ENCODE measurements at places on chromosomes 11 and 22.

DNA sequence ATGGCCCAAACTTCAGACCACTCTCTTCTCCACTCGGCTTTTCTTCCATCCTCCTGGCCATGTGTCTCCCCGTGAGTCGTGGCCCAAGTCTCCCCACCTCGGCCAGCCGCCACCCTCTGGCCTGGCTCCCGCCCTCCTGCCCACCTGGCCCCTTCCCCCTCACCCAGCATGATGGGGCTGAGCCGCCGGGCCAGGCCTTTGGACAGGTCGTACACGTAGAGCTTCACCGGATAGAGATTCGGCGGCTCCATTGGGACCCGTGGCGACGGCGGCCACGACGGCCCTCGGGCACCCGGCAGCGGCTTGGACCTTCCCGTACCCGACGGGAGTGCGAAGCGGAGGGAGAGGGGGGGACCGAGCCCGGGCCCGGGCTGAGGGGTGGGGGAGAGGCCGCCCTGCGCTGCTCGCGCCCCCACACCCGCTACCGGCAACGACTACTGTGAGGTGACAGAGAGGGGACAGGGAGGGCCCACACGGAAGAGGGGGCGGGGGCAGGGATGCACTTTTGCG is at the start of gene DESI1:
Gene DESI1 (minus strand): TSS at position 455 of the 510 bp plus-strand sequence. CDS start 204 bp downstream, at position 251.
- no peak for DNase-seq

DNA sequence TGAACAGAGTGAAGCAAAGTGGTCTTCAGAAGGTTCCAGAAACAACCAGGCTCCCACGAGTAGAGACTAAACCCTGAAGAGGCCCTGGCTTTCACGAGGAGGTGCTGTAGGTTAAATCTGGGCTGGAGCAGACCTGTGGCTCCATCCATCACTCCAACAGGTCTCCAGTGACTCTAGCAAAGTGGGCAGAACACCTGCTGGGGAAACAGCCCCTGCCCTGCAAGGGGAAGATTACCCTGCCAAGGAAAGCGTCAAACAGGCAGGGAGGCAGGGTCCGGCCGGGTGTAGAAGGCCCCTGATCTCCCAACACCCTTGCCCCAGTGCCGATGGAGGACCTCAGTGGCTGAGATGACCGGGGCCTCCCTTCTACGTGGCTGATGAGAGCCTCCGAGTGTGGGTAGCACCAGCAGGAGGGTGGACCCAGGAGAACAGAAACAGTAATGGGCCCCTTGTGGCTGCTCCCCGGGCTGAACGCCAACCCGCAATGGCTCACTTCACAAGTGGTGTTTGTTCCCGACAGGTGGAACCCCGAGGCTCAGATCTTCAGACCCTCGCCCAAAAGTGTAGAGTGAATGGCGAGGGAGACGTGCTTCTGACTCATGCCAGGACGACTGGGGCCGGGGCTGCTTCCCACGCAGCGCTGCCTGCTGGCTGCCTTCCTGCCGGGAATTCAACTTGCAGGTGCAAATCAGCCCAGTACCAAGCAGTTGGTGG is 112.0 kb downstream of the SHANK2 start:
- DNase-seq = no peak

DNA sequence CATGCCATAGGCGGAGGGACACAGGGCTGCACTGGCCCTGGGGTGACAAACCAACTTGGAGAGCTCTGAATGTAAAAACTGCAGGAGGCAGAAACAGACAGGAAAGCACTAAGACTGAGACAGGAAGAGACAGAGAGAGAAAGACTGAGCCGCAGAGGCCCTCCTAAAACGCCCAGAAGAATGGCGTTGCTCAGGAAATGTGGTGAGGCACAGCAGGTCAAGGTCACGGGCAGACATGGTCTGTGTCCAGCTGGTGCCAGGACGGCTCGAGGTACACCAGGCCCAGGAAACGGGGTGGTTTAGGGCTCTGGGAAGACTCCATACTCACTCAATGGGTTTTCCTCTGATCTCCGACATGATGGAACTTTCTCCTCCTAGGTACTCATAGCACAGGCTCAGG is 29.1 kb downstream of the MAFF start:
- no peak for DNase-seq

DNA sequence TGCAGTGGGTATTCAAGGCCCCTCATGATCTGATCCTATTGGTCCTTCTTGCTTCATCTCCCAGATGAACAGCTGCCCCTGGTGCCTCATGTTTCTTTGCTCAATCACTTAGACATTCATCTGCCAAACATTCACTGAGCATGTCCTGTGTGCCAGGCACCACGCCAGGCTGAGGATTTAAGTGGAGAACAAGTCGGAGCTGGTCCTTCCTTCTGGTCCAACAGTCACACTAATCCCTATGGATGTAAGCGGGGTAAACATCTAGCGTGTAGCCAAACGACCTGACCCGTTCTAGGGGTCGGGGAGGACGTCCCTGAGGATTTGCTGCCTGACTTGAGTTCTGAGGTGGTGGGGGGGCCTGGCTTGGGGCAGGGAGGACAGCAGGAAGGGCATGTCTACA is 21.9 kb downstream of the ZMAT5 start:
- DNase-seq = no peak

GRCh38 chr11:35664977-35665441 is 2.4 kb downstream of the TRIM44 start:
- no peak for DNase-seq

DNA sequence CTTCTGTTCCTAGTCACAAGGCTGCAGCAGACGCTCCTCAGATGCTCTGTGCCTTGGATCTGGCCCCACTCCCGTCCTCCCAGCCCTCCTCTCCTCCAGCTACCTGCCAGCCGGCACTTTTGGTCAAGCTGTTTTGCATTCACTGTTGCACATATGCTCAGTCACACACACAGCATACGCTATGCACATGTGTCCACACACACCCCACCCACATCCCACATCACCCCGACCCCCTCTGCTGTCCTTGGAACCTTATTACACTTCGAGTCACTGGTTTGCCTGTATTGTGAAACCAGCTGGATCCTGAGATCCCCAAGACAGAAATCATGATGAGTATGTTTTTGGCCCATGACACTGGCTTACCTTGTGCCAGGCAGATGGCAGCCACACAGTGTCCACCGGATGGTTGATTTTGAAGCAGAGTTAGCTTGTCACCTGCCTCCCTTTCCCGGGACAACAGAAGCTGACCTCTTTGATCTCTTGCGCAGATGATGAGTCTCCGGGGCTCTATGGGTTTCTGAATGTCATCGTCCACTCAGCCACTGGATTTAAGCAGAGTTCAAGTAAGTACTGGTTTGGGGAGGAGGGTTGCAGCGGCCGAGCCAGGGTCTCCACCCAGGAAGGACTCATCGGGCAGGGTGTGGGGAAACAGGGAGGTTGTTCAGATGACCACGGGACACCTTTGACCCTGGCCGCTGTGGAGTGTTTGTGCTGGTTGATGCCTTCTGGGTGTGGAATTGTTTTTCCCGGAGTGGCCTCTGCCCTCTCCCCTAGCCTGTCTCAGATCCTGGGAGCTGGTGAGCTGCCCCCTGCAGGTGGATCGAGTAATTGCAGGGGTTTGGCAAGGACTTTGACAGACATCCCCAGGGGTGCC is 109.8 kb downstream of the BCR start:
- DNase-seq = no peak

DNA sequence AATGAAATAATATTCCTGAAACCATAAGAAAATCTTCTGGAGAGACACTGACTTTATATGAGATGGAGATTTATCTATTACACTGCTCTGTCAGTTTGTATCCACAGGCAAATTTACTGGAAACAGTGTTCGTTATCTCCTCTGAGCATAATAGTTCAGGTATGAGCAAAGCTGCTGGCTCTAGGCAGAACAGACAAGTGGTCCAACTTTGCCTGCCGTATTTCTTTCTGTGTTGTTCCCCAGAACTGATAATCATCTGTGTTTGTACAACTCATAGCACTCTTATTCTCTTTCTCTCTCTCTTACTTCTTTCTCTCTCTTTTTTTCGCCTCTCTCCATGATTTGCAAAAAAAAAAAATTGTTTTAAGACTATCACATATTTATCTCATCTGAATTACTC is 623.8 kb upstream of the CHORDC1 start:
- DNase-seq = no peak

GRCh38 chr11:84890676-84891075 is 736.5 kb downstream of the DLG2 start:
- DNase-seq = no peak

DNA sequence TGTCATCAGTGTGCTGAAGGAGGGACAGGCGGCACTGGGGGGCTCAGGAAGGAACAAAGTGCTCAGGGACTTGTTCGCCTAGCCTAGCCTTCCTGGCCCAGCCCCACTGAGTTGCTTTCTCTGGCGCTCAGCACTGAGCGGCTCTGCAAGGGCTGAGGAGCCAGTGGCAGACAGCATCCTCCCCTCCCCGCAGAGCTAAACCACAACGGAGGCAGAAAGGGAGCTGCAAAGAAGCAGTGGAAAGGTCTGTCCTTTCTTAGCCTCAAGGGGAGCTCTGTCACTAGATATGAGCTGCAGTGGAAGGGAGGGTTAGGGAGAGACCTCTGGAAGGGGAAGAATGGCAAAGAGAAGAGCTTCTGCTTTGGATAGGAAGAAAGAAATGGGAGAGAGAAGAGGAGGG is 89.7 kb upstream of the PHOX2A start:
- no peak for DNase-seq

DNA sequence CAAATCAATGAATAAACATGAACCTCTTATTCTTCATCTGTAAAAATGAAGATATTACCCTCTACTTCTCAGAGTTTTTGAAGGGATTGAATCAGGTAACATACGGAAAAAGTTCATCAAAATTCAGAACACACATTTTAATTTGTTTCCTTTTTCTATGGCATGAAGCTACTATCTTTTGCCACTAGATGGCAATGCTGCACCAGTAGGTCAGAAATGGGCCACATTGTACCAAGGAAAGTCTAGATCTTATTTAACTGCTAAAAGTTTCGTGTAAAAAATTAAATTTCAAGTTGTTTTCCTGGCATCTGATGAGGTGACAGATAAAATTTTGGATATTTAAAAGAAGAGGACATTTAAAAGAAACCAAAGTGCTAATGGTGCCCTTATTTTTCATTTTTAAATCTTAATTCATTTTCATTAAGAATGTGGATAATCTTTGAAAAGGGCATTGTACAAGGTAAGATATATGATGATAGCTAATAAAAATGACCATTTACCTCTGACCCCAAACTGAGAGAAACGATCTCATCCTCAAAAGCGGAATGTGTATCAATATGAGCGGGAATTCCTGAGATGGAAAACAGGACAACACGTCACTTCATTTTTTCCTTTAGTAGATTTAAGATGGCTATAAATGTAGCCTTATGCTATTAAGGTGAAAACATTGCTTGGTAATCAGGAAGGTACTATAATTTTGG is 16.1 kb downstream of the ALKBH8 start:
- no peak for DNase-seq

DNA sequence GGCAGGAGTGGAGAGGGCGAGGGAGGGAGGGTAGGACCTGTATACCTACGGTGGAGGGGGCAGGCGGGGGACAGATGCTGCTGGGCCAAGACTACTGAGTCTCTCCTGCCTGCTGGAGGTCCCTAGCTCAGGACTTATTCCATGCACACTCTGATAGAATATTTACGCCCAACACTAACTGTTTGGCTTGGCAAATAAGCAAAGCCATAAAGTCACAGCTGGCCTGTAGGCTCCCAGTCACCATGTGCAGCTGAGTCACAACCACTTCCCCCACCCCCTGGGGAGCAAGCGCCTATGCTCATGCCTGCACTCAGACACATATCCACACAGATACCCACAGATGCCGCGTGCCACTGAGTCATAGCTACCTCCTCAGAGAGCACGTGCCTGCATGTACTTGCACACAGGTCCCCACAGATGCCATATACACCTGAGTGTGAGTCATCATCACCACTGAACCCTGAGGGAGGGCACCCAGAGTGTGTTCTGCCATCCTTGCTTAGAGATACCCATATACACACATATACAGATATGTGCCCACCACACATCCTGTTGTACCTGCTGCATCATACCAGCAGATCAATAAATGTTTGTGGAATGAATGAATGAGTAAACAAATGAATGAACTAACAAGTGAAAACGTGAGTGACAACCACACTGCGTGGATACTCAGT is 95.8 kb downstream of the SWAP70 start:
- DNase-seq = peak; percentile 98

GRCh38 chr11:8011981-8012444 is 24.9 kb downstream of the EIF3F start:
- peak; percentile 76 for DNase-seq

DNA sequence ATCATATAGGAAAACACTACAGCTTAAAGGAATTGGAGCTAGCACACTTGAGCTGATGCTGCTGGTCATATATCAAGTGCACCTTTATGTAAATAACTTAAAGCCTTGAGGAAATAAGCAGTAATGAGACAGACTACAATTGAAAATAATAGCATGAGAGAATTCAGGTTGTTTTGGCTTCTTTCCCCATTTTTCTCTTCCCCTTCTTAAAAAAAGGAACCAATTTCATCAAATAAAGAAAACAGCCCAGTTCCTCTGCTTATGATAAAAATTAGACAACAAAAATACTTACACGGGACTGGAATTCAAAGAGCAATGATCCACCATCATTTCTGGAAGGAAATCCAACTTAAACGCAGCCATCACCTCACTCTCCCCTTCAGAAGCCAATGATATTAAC is 50.2 kb upstream of the RAPSN start:
- no peak for DNase-seq

DNA sequence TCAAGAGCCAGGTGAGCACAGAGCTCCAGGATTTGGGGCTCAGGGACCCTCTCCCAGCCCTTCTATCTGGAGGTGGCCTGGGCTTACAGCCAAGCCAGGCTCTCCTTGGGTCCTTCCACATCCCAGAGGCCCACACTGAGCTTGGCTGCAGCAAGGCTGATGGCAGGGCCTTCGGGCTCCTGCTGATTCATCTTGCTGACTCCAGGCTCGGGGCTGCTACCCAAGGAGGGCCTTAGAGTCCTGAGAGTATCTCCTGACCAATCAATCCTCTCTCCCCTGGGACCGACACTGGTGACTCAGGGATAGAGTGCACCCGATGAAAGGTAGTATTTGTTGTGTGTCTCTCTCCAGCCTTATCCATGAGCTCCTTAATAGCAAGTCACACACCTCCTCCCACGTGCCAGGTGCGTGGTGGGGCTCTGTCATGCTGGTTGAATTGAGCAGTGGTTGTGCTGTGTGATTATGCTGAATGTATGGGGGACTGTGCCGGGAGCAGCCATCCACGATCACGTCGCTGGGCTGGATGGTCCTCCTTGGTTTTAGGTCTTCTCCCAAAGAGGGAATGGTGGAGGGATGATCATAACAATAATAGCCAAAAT is 62.3 kb downstream of the GRIK4 start:
- DNase-seq = no peak

GRCh38 chr22:48804811-48805301 is 1022.8 kb downstream of the BRD1 start:
- no peak for DNase-seq

- no peak for DNase-seq
Measured at GRCh38 chr11:131584785-131585592, 214.6 kb downstream of the NTM start.

DNA sequence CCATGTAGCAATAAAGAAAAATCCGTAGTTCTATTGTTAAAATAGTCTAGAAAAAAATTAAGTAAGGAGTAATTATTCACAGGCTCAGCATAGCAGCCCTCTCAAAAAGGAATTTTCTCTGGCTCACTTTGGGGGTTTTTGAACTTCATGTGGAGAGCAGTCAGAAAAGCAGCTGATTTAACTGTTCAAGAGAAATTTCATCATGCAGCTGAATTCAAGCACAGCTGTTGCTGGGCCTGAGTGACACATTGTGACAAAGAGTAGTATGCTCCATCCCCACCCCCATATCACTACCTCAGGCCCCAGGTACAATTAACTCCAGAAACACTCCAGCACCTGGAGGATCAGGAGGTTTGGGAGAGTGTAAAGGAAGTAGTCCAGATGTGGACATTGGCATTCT is 272.1 kb downstream of the FAM76B start:
- no peak for DNase-seq

- no peak for DNase-seq
Measured at GRCh38 chr11:77730789-77731188, 89.7 kb downstream of the RSF1 start.

Measured in BJ (cell line).